ENCODE measurements at places on chromosomes 3 and 15. TPM values are rescaled to one million over a fixed set of nuclear protein-coding genes. Genes with fewer than 3 reads are reported as not detected.

GRCh38 chr15:22968366-22968765, 11.8 kb downstream of the CYFIP1 start:
- no peak overlapping the region for H3K4me3 ChIP-seq
- H3K27ac ChIP-seq, result peak overlapping the region; percentile 71
- H3K36me3 ChIP-seq, result no peaks in the 10 kb centered on the region
- peak; percentile 95 for DNase-seq
- H3K27me3 ChIP-seq, result no peaks in the 10 kb centered on the region

Gene KIF9
- 7.5 TPM for total RNA-seq

- H3K4me1 ChIP-seq, result no peaks in the 10 kb centered on the region
- H3K4me3 ChIP-seq, result no peak overlapping the region
- DNase-seq, result peak; percentile 17
- H3K27ac ChIP-seq, result no peak overlapping the region
- H3K27me3 ChIP-seq, result no peaks in the 10 kb centered on the region
Measured at GRCh38 chr15:25408428-25408827, 30.4 kb downstream of the UBE3A start.

Gene CYP1A2
- not detected for total RNA-seq

Gene PLA2G4E
- total RNA-seq, result not detected

- DNase-seq, result peak; percentile 77
- peak overlapping the region; percentile 64 for H3K27ac ChIP-seq
- H3K4me3 ChIP-seq, result no peak overlapping the region
- H3K27me3 ChIP-seq, result no peaks in the 10 kb centered on the region
- H3K4me1 ChIP-seq, result peaks cover 27% of the 10 kb centered on the region
Measured at GRCh38 chr3:139559541-139559940, 20.0 kb upstream of the RBP1 start.

DNA sequence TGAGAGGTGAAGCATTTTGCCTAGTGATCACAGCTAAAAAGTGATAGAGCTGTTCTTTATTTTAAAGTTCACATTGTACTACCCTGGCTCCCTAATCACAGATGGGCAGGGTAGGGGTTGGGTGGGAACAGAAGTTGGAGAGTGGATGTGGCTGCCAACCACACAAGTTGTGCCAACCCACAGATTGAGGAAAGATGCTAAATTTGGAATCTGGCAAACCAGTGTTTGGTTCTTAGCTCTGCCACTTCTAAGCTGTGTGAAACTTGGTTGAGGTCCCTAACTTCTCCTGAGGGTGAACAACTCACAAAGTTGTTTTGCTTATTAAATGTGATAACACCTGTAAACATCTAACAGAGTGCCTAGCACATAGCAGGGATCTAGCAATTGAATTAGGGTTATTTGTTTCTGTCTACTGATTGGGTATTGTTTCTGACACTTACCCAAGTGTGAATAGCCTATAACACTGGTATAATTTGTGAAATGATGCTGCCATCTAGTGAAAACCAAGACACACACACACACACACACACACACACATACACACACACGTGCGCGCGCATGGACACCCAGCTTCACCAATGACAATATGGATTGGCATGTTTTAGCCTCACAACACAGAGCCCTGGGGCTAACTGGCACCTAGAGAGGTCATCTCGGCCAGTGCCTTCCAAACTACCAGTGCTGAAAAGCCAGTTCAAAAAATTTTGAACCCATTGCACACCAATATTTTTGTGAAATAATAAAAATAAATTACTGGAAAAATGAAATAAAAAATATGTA, 25.3 kb downstream of the ADGRG7 start:
- H3K27ac ChIP-seq, result no peak overlapping the region
- no peak for DNase-seq
- no peaks in the 10 kb centered on the region for H3K4me1 ChIP-seq
- H3K36me3 ChIP-seq, result no peaks in the 10 kb centered on the region

DNA sequence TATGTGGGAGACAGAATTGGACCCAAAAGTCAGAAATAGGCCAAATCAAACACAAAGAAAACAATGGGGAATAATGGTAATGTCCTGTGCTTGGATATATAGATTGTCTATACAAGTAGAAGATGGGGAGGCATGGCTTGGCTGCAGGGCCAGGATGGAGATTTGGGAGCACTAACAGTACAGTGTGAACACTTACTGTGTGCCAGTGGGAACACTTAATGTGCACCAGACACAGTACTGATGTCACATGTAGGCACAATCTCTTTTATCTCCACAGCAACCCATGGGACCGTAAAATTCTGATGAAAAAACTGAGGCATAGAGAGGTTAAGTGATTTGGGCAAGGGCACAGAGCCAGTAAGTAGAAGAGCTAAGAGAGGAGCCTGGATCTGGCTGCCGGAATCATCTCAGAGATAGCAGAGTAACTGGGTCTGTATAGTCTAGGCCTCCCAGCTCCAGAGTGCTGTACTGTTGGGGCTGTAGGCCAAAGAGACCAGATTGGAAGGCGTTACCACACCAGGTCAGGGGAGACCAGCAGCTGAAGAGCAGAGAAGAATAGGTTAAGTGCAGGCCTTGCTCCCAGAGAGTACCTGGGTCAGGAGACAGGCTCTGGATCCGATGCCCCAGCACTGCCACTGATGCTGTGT, 63.3 kb downstream of the RLBP1 start:
- H3K27me3 ChIP-seq, result no peaks in the 10 kb centered on the region
- no peak for DNase-seq
- H3K27ac ChIP-seq, result no peak overlapping the region
- no peaks in the 10 kb centered on the region for H3K4me1 ChIP-seq

DNA sequence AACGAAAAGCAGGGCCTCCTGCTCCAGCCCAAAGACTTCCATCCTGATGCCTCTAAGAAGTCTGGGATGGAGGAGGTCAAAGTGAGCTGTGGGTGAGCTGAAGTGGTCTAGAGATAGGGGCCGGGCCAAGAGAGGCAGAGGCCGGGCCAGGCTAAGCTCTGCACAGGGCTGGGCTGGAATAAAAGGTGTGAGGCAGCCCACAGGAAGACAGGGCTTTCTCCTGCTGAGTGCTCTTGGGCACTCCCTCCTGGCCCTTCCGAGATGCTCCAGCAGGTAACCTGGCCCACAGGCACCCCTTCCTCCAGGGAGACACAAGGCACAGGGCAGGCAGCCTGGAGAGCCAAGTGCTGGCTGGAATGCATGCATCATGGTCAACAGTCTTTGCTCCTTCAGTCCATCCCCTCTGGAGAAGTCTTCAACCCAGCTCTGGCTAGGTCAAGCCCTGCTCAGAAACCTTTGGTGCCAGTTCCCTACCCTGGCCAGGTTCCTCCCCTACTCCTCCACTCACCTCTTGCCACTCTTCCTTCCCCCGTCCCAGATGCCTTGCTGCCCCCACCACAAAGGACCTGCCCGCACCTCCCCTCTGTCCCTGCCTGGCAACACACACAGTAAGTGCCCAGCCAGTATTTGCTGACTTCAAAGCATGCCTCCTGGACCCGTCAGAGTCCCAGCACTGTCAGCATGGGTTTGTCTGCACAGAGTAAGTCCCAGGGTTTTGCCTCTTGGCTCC, 93.6 kb downstream of the SEC22A start:
- H3K4me1 ChIP-seq, result no peaks in the 10 kb centered on the region
- peaks cover 2% of the 10 kb centered on the region for H3K27me3 ChIP-seq
- no peak overlapping the region for H3K27ac ChIP-seq
- no peak overlapping the region for H3K4me3 ChIP-seq
- DNase-seq, result no peak

Gene GRK7
- not detected for total RNA-seq

DNA sequence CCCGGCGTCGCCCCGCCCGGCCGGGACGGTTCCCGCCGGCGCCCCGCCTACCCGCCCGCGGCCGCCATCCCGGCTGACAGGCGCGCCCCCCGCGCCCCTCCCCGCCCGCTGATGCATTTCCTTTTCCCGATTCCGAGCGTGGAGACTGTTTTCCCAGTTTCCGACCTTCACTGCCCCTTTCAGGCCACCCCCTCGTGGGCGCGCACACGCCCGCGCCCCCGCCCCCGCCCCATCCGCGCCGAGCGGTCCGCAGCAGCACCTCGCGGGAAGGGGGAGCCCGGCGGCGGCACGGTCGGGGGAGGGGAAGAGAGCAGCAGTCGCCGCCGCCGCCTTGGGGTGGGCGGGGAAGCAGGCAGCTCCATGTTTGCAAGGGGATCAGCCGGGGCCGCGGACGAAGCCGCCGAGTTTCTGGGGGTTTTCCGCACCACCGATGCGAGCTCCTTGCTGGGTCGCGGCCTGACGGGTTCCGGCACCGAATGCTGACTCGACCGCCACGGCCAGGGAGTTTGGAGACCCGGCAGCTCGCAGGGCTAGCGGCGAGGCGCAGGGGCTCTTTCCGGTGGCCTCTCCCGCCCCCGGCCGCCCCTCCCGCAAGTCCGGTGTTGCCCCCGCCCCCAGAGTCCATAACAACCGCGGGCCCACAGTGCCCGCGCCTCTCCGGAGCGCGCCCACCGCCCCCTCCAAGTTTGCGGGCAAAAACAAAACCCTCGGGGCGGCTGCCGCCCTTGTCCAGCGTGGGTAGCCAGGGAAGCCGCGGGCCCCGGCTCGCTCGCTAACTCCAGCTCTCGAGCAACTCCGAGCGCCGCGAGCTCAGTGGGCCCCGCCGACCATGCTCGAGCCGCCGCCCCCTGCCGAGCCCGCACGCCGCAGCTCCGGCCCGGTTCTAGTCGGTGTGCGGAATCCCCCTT, 3.2 kb upstream of the SIN3A start:
- no peaks in the 10 kb centered on the region for H3K27me3 ChIP-seq
- H3K36me3 ChIP-seq, result no peaks in the 10 kb centered on the region
- peak overlapping the region; percentile 91 for H3K27ac ChIP-seq
- no peak for DNase-seq

Gene SH3GL3
- 2.7 TPM for total RNA-seq

- H3K36me3 ChIP-seq, result no peaks in the 10 kb centered on the region
- H3K4me1 ChIP-seq, result peaks cover 21% of the 10 kb centered on the region
- no peak for DNase-seq
- no peaks in the 10 kb centered on the region for H3K27me3 ChIP-seq
Measured at GRCh38 chr15:27846722-27847395, 252.3 kb downstream of the OCA2 start.

Gene IQCB1
- total RNA-seq, result 13.8 TPM

DNA sequence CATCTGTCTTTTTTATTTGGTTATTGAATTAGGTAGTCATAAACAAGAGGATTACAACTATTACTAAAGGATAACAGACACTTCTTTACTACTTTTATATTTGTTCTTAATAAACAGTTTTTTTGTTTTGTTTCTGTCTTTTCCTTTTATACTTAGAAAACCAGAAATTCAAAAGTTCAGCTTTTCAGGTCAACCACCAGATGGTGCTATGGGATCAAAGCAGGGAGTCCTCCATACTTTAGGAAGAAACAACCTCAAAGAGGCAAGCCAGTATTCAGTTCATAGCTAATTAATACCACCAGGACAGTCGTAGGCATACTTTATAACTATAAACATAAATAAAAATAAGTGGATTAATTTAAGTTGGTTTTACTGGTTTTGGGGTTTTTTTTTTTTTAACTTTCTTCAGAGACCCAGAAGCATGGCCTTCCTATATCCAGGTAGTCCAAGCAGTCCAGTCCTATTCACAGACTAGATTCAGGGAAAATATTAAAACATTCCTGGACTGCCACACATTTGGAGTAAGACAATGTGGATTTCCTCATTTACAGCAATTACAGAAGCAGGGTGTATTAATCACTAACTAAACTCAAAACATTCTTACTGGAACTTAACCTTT, 16.0 kb upstream of the EID1 start:
- no peak overlapping the region for H3K27ac ChIP-seq
- peak; percentile 52 for DNase-seq
- H3K4me1 ChIP-seq, result peaks cover 22% of the 10 kb centered on the region
- H3K27me3 ChIP-seq, result no peaks in the 10 kb centered on the region
- no peaks in the 10 kb centered on the region for H3K36me3 ChIP-seq

DNA sequence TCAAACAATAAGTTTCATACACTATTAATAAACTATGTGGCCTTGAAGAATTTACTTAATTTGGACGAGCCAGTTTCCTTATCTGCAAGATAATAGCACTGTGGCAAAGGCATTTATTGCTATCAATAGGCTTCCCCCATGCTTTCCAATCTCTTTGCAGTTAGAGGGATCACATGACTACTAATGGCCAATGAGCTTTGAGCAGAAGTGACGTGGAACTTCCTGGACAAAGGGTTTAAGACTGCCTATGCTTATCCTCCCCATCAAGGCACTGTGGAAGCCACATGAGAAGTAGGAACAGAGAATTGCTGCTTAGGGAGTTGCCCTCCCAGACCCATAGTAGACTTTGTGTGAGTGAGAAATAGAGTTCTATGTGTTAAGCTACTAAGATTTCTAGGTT, 16.7 kb upstream of the ZMAT3 start:
- H3K27ac ChIP-seq, result no peak overlapping the region
- no peak for DNase-seq
- H3K4me1 ChIP-seq, result no peaks in the 10 kb centered on the region
- no peak overlapping the region for H3K4me3 ChIP-seq
- H3K36me3 ChIP-seq, result no peaks in the 10 kb centered on the region

GRCh38 chr15:37873336-37873735, 61.1 kb upstream of the TMCO5A start:
- H3K36me3 ChIP-seq, result no peaks in the 10 kb centered on the region
- no peak overlapping the region for H3K27ac ChIP-seq
- H3K4me1 ChIP-seq, result peaks cover 16% of the 10 kb centered on the region
- H3K27me3 ChIP-seq, result no peaks in the 10 kb centered on the region

GRCh38 chr3:128709038-128709437, 16.9 kb upstream of the RAB7A start:
- DNase-seq, result no peak
- H3K4me1 ChIP-seq, result no peaks in the 10 kb centered on the region
- no peaks in the 10 kb centered on the region for H3K36me3 ChIP-seq
- no peak overlapping the region for H3K27ac ChIP-seq
- no peaks in the 10 kb centered on the region for H3K27me3 ChIP-seq
- H3K4me3 ChIP-seq, result no peak overlapping the region

GRCh38 chr15:66323312-66323928, 30.1 kb downstream of the DIS3L start:
- no peak for DNase-seq
- no peaks in the 10 kb centered on the region for H3K27me3 ChIP-seq
- no peaks in the 10 kb centered on the region for H3K4me1 ChIP-seq
- peaks cover 9% of the 10 kb centered on the region for H3K36me3 ChIP-seq
- H3K27ac ChIP-seq, result no peak overlapping the region

- no peak overlapping the region for H3K4me3 ChIP-seq
- H3K36me3 ChIP-seq, result no peaks in the 10 kb centered on the region
- no peak for DNase-seq
Measured at GRCh38 chr15:69342460-69343076, 43.9 kb downstream of the PAQR5 start.

- H3K36me3 ChIP-seq, result peaks cover 34% of the 10 kb centered on the region
- no peak overlapping the region for H3K4me3 ChIP-seq
- DNase-seq, result peak; percentile 21
- H3K27ac ChIP-seq, result no peak overlapping the region
- no peaks in the 10 kb centered on the region for H3K27me3 ChIP-seq
Measured at GRCh38 chr15:78914027-78914764, 30.6 kb downstream of the CTSH start.
